CD4-positive, alpha-beta T cell treated with Interleukin-2 at 100 ng/mL for 4 hours (primary cell): ENCODE measurements at places on chromosomes 16 and 17.

GRCh38 chr17:29136998-29137730 lies 43.0 kb downstream of the MYO18A start:
- peak; percentile 43 for DNase-seq

GRCh38 chr17:49180998-49181635 lies 29.3 kb downstream of the GNGT2 start:
- DNase-seq: no peak

GRCh38 chr16:13030769-13031168 lies 129.4 kb downstream of the SHISA9 start:
- DNase-seq: no peak

DNA sequence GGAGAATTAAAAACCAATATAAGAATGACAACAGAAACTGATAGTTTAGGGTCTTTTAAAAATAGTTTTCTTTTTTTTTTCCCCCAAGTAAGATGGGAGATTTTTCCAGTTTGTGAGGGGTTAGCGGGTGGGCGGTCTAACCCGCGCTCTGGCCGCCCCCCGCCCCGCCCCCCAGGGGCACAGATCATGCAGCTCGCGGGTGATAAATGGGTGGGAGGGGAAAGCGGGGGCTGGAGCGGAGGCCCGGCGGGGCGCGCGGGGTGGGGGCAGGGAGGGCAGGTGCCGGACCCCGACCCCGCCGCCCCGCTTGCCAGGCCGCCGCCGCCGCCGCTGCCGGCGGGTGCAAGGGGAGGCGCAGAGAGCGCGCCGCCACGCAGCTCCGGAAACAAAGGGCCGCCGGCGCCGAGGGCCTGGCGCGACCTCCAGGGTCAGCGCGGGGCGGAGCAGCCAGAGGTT lies 60.1 kb upstream of the GSE1 start:
- no peak for DNase-seq

GRCh38 chr17:73307130-73307529 lies 4.7 kb downstream of the CDC42EP4 start:
- no peak for DNase-seq
